Activated CD4-positive, alpha-beta T cell treated with anti-CD3 and anti-CD28 coated beads for 36 hours (primary cell): ENCODE measurements at places on chromosomes 11 and 22. TPM values are rescaled to one million over a fixed set of nuclear protein-coding genes. Genes with fewer than 3 reads are reported as not detected.

GRCh38 chr11:117790279-117790678 is 6.7 kb downstream of the DSCAML1 start:
- no peak for DNase-seq
- H3K36me3 ChIP-seq, result no peaks in the 10 kb centered on the region
- no peak overlapping the region for H3K4me3 ChIP-seq
- H3K27ac ChIP-seq, result no peak overlapping the region

- H3K4me3 ChIP-seq, result no peak overlapping the region
- peaks cover 34% of the 10 kb centered on the region for H3K27me3 ChIP-seq
- no peak for DNase-seq
- H3K36me3 ChIP-seq, result no peaks in the 10 kb centered on the region
- H3K4me1 ChIP-seq, result no peaks in the 10 kb centered on the region
- no peak overlapping the region for H3K27ac ChIP-seq
Measured at GRCh38 chr22:22084089-22084711, 101.6 kb upstream of the TOP3B start.

The IMMP1L gene
- total RNA-seq, result 18.8 TPM

DNA sequence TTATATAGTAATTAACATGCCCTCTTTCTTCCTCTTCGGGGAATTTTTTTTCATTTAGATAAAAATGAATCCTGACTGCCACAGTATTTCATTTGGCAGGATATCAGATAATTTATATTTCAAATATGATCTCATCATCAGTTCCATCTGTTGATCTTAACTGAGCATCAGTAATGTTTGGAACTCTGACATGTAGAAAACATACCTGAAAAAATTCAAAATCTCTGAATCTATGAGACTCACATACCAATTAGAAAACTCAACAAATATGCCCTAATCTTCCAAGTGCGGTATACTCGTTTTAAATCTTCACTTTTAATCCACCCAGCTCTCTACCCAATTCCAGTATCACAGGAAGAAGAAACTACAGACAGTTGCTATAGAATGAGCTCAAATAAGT is 161.9 kb downstream of the MSANTD4 start:
- H3K4me3 ChIP-seq, result no peak overlapping the region
- no peak for DNase-seq
- no peaks in the 10 kb centered on the region for H3K36me3 ChIP-seq
- no peak overlapping the region for H3K27ac ChIP-seq
- H3K27me3 ChIP-seq, result peaks cover 11% of the 10 kb centered on the region
- no peaks in the 10 kb centered on the region for H3K4me1 ChIP-seq

DNA sequence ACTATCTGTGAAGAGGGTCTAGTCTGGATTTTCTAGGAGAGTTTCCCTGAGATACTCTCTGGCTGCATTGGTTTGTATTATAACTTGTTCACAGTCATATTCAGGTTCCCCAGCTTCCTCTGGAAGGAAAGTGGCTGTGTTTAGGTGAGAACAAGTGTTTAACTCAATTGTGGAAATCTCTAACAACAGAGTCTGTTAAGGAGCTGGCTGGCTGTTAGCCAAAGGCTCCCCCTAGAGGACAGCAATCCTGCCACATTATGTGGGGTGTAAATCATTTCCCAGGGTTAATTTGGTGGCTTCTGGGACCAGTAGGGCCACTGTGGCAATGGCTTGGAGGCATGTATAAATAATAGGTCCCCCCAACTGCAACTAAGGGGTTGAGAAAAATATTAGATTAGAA is 18.4 kb downstream of the MS4A6E start:
- H3K27ac ChIP-seq, result no peak overlapping the region
- H3K36me3 ChIP-seq, result no peaks in the 10 kb centered on the region
- peaks cover 25% of the 10 kb centered on the region for H3K27me3 ChIP-seq
- no peak overlapping the region for H3K4me3 ChIP-seq
- no peaks in the 10 kb centered on the region for H3K4me1 ChIP-seq
- DNase-seq, result peak; percentile 65
